ENCODE measurements at places on chromosomes 2 and 18.
A peak's percentile ranks its signal among the peaks of the same experiment; 100 is the strongest.

DNA sequence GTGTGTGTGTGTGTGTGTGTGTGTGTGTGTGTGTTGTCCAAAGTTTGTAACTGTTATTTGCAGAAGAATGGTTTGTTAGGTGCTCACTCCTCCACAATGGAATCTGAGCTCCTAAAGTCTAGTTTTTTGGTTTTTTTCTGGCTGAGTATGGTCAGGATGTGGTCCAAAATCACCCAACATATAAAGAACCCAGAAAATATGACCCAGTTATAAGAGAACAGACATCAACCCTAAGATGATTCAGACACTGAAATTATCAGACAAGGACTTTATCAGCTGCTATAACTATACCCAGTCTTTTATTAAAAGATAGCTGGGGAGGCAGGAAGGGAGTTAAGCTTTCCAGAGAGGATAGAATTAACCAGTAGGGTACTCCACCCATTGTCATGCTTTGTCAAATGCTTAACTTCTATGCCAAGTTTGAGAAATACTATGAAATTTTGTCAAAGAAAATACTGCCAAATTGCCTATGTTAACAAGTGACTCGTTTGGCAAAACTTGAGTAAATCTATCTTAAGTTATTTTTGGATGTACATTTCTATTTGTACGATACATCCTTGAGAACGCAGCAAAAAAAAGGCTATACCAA lies 57.5 kb downstream of the TANK start:
- no peak for DNase-seq

- no peak for DNase-seq
Observed at GRCh38 chr2:215420471-215420935, 15.4 kb downstream of the FN1 start.

- DNase-seq, result no peak
Observed at GRCh38 chr2:1659951-1660565, 84.3 kb downstream of the PXDN start.

DNA sequence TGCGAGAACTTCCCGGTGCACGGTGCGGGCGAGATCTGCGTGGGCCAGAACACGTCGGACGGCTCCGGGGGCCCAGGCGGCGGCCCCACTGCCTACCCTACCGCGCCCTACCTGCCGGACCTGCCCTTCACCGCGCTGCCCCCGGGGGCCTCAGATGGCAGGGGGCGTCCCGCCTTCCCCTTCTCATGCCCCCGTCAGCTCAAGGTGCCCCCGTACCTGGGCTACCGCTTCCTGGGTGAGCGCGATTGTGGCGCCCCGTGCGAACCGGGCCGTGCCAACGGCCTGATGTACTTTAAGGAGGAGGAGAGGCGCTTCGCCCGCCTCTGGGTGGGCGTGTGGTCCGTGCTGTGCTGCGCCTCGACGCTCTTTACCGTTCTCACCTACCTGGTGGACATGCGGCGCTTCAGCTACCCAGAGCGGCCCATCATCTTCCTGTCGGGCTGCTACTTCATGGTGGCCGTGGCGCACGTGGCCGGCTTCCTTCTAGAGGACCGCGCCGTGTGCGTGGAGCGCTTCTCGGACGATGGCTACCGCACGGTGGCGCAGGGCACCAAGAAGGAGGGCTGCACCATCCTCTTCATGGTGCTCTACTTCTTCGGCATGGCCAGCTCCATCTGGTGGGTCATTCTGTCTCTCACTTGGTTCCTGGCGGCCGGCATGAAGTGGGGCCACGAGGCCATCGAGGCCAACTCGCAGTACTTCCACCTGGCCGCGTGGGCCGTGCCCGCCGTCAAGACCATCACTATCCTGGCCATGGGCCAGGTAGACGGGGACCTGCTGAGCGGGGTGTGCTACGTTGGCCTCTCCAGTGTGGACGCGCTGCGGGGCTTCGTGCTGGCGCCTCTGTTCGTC lies 1.7 kb downstream of the FZD7 start:
- peak; percentile 22 for DNase-seq

GRCh38 chr2:200298816-200299215 lies 7.7 kb upstream of the SPATS2L start:
- no peak for DNase-seq

- no peak for DNase-seq
Observed at GRCh38 chr18:55012008-55012407, 52.7 kb upstream of the CCDC68 start.

DNA sequence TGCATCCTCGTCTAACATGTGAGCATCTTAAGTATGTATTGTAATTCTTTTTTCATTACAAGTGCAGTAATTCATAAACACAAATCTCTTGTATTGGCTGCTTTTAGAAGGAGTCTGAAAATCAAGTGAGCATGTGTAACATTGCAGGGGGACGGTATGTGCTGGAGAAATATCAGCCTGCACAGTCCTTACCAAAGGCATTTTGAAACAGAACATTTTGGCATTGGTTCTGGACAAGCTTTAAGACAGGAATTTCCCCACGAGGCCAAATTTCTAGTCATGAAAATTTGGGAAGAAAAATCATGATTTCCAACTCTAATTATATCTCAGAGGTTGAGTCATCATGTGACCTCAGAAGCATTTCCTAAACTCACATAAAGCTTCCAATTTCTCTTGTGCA lies 24.7 kb upstream of the NRP2 start:
- DNase-seq, result no peak

GRCh38 chr2:234497594-234498235 lies 834 bp upstream of the ARL4C start:
- no peak for DNase-seq

DNA sequence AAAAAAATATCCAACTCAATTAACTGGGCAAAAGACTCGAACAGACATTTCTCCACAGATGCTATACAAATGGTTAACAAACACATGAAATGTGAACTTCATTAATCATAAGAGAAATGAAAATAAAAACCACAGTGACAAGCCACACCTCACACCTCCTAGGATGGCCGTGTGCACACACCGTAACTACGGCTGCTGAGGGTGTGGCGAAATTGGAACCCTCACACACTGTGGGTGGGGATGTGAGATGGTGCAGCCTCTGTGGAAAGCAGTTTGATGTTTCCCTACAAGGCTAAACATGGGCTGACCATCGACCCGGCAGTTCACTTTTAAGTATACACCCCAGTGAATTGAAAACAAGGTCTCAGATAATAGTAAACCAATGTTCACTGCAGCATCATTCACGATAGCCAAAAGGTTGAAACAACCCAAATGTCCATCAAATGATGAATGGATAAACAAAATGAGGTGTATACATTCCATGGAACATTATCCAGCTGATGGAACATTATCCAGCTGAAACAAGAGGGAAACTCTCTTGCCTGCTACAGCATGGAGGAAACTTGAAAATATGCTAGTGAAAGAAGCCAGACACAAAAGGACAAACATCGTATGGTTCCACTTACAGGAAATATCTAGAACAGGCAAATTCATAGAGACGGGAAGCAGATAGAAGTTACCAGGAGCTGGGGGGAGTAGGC lies 32.2 kb downstream of the ZAP70 start:
- peak; percentile 75 for DNase-seq

GRCh38 chr2:26711457-26712161 lies 19.1 kb downstream of the KCNK3 start:
- DNase-seq, result no peak

GRCh38 chr2:108459441-108459840 lies 10.4 kb downstream of the GCC2 start:
- no peak for DNase-seq

DNA sequence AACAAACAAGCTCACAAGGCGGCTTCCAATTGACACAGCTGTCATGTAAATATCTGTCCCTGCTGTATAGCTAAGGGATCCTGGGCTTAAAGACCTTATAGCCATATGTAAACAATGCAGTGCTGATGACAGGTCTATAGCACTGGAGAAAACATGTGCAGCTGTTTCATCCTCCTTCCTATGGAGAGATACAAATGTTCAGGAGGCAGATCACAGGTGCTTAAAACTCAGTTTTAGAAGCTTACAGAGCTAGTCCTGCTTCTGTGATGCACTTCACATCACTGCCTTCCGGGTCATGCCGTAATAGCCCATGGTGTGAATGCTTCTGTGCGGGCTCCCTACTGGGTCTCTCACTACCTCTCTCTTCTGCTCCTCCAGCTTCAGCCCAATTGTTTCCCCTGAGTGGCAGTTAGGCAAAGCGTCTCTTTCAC lies 262.4 kb upstream of the CHST9 start:
- DNase-seq, result no peak

DNA sequence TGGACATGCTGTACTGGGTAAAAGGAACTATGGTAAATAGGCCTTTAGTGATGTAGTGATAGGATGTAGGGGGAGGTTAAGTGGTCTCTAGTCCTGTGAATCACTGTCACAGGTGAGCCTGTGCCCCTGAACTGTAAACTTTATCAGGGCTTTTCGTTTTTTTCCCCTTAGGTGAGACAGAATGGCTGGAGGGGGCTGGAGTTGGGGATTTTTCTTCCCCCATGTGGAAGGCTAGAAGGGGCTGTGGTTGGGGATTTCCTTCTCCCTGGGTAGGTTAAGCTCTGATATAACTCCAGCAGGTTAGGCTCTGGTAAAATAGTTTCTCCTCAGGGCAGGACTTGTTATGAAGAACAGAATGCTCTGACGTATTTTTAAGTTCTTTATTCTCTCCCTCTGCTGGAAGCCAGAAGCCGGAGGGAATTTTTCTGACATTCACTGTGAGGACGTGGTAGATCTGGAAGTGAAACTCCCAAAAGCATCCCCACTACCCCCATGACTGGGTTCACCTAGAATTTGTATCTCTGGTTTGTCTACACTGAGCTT lies 28.5 kb downstream of the PIKFYVE start:
- no peak for DNase-seq

DNA sequence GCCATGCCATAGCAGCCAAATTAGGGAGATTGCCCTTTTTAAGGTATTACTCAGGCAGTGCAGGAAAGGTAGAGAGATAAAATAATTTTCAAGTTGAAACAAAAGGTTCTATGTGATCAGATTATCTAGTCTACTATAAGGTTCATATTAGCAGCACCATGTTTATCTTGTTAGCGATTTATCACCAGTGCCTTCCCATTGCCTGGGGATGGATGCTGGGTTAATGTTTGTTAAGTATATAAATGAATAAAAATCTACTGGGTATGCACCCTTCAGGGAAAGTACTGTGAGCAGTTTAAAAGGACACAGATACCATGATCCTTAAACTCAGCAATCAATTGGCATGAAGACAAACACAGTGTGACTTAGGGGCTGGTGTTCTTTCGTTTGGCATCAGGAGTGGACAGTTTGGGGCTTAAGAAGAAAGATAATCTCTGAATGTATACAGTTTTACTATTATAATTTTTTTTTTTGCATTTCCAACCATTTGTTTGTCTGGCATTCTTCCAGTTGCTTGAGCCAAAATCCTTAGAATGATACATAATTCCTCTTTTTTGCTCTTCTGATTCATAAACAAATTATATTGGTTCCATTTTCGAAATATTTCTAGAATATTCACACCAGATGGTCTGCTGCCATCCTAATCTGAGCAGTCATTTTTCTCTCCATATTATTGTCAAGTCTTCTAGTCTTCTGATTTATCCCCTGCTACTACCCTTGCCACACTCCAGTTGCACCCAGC lies 512.8 kb upstream of the SLC8A1 start:
- no peak for DNase-seq

DNA sequence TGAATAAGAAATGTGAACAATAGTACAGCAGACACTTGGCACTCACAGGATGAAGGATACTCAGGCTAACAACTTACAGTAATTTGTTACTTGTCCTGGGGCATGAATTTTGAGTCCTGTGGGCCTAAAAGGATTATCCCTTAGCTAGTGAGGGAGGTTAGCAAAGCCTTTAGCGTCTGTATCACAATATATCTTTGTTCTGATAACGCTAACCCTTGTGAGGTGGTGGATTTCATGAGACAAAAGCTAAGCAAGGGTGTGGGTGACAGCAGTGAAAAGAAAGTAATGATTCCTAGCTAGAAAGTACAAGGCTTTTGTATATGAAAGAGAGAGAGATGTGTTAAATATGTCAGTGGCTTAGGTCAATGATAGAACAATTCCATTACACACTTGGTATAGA lies 46.8 kb upstream of the TTC21B start:
- no peak for DNase-seq

GRCh38 chr2:217065695-217066405 lies 206.0 kb upstream of the TNP1 start:
- DNase-seq, result no peak

DNA sequence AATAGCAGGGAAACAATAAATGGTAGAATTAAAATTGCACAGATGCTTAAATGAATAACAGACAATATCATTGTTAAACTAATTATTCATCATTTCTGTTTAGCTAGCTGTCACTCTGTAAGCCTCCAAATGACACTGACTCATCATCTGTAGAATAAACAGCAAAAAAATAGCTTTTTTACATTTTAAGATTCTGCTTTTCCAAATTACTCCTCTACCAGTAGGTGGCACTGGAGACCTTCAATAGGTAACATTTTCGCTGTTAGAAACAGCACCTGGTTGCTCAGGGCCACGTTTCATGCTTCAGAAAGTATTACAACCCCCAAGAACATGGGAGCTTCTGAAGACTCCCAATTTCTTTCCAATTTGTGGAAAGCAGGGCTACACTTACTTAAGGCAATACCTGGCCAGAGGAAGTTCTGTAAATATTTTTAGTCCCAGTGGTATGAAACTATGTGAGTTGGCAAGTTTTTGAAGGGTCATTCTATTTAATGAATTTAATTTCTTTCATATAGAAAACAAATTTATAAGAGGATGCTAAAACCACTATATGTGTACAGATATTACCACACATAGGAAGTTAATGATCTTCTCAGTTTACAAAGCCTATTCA lies 45.4 kb downstream of the TTN start:
- peak; percentile 55 for DNase-seq

DNA sequence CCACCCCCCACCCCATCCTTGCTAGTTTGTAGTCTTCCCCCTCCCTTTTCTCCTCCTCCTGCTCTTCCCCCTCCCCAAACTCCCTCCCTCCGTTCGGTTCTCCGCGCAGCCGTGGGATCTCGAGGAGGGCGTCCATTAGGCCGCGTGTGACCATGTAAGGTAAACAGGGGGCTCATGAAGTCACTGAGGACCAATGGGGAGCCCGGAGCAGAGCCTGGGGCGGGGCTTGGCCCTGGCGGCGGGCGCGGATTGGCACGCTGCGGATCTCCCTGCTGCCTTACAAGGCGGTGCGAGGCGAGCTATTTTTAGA lies 246 bp upstream of the KLF7 start:
- peak; percentile 96 for DNase-seq

GRCh38 chr2:223297788-223298187 lies 245.8 kb downstream of the KCNE4 start:
- DNase-seq, result no peak

- no peak for DNase-seq
Observed at GRCh38 chr2:145460112-145460511, 940.2 kb upstream of the ZEB2 start.

- DNase-seq, result peak; percentile 52
Observed at GRCh38 chr2:207123335-207123744, 42.4 kb downstream of the KLF7 start.

DNA sequence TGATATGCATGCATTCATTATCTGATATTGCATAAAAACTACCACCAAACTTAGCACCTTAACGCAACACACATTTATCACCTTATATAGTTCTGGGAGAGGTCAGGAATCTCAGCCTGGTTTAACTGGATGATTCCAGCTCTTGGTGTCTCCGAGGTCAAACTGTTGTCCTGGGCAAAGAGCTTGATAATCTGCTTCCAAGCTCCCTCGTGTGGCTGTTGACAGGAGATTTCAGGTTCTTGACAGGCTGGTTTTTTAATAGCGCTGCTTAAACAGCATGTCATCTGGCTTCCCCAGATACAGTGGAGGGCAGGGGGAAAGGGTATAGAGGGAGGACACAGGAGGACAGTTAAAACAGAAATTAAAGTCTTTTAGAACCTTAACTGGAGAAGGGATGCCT lies 785.0 kb downstream of the CNTNAP5 start:
- DNase-seq, result no peak

GRCh38 chr2:198630384-198630783 lies 826.0 kb downstream of the PLCL1 start:
- no peak for DNase-seq

GRCh38 chr2:32745191-32745590 lies 117.3 kb downstream of the TTC27 start:
- peak; percentile 30 for DNase-seq
